ENCODE measurements at places on chromosomes 11 and 22.

- no peak for DNase-seq
Observed at GRCh38 chr11:7642747-7643146, 30.6 kb downstream of the CYB5R2 start.

DNA sequence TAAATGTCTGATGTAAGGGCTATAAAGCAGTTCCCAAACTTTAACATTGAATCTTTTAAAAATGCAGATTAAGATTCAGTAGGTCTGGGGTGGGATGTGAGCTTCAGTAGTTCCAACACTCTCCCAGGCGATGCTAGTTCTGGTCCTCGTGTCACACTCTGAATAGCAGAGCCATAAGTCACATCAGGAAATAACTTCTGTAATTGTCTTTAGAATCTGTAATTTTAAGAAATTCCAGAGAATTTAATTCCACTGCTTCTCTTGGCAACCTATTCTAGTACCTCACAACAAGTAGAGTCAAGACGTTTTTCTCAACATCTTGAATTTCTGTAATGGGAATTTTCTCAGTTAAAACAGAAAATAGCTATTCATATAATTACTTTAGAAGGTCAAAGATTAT, 223.1 kb downstream of the TMEM135 start:
- no peak for DNase-seq

DNA sequence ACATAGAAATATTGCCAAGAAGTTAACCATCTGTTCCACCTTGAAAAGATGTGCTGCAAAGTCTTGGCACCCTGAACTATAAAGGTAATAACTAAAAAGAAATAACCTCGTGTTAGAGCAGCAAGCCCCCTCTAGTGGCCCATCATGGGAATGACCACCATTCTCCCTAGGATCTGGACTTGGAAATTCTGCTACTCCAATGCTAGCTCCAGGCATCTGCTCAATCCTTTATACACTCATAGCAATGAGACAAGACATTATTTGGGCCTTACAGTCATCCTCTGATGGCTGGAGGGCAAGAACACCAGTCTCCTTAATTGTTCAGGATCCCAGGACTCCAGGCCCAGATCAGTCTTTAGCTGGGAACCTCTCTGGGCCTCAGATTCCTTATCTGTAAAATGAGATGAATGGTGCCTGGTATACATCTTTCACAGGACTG, 76.0 kb downstream of the CWC15 start:
- no peak for DNase-seq

GRCh38 chr22:39243439-39244135, 1.2 kb downstream of the PDGFB start:
- DNase-seq, result no peak

DNA sequence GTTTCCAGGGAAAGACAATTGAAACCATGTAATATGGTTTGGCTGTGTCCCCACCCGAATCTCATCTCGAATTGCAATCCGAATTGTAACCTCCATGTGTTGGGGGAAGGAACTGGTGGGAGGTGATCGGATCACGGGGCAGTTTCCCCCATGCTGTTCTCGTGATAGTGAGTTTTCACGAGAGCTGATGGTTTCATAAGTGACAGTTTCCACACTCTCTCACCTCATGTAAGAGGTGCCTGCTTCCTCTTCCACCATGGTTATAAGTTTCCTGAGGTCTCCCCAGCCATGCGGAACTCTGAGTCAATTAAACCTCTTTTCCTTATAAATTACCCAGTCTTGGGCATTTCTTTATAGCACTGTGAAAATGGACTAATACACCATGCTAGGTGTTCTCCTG, 148.3 kb upstream of the CADM1 start:
- DNase-seq, result no peak

DNA sequence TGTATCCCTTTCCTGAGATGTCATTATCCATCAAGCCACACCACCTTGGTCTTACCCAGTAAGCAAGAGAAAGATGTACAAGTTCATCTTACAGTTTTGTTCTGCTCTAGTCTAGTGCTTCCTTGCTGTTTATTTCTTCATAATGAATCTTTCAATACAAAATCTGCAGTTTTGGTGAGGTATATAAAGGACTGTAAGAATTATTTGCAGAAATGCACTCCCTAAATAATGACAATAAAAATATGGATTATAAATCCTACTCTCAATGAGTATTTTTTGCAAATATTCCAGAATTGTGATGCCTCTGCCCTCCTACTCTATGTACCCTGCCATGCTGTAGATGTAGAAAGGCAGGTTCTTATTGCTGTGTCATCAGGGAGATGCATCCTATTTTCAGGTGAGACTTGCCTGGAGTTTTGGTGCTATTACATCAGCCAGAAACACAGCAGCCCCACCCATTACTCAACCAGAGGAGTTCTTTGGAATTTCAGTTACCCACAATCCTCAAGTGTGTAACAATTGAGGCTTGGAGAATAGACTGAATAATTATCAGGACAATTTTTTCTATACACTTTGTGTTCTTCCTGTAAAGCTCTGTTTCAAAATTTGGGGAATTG, at the start of gene OR10S1:
Gene OR10S1 (minus strand): TSS at position 51 of the 617 bp plus-strand sequence. CDS start 117 bp downstream, outside the sequence.
- DNase-seq, result no peak

DNA sequence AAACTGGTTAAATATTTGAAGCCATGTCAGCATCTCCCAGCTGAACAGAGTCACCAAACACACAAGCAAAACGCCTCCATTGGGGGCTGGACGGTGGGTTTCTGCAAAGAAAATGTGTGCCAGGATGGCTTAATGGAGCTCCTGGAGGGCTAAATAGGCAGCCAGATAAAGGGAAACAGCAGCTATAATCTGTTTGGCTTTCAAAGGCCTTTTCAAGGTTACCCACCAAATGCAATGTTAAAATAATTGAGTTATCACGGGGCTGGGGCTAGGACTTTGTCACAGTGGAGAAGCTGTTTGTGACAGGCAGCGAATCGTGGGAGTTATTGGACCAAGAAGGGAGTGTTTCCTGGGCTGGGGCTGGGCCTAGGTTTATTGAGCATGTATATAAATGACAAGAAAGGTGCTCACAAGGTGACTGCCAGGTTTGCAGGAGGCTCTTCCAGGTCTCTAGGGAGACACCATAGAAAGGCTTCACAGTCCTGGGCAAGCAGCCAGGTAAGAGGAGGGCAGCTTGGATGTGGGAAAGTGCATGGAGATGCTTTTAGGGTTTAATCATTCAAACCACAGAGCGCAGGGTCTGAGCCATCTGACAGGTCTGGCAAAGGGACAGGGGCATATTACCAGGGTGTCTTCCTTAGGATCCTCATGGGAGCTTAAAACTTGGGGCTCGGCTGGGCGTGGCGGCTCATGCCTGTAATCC, 28.3 kb downstream of the GRIK4 start:
- no peak for DNase-seq

- DNase-seq, result no peak
Observed at GRCh38 chr22:38255697-38256096, 17.1 kb downstream of the TMEM184B start.

DNA sequence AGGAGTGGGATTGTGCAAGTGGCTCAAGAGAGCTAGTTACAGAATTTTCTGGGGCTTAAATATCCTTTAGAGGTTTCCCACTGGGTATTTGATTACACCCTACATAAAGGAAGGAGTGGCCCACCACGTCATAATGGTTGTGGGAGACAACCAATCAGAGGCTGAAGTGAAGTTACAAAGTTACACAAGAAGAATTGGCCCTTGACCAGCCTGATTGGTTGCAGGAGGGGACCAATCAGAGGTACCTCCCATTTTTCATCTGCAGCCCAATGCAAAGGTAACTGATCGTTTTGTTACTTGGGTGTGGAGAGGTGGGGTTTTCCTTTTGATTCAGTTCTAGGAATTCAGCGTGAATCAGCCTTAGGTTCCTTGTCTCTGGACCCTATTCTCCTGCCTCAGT, 430.5 kb upstream of the FAT3 start:
- DNase-seq, result no peak

DNA sequence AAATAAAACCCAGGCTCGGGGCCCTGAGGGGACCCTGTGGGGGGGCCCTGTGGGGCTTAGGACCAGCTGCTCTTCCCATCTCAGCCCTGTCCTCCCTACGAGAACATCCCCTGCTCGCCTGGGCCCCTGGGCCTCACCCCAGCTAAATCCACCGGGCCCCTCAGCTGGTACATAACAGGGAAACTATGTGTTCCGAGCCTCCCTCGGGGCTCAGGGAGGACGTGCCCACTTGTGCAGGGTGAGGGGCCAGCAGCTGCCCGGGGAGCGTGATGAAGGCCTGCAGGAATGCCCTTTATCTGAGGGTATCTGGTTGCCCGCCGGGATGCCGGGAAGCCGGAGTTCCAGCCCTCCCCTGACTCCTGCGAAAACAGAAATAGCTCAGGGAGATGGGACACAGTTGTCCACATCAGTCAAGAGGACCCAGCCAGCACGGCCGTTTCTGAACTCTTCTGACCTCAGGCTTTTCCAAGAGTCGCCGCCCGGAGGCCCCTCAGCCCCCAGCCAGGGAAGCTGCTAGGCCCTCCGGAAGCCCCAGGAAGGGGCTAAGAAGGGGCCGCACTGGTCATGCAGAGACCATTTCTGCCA, 20.6 kb downstream of the MRPL23 start:
- no peak for DNase-seq

DNA sequence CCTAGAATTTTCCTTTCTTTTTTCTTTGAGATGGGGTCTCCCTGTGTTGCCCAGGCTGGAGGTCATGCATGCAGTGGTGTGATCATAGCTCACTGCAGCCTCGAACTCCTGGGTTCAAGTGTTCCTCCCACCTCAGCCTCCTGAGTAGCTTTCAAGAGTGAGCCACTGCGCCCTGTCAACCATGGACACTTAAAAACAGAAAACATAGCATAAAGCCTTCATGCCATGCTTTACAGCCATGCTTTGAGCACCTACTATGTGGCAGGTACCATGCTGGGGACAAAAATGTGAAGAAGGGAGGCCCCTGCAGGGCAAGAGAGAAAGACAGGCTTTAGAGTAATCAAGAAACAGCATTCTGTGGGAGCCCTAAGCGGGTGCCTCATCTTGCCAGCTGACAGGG, 13.7 kb upstream of the GNB1L start:
- no peak for DNase-seq

GRCh38 chr11:133718238-133718637, 127.1 kb downstream of the SPATA19 start:
- no peak for DNase-seq
